Ovary (tissue), 10 donors: ENCODE measurements at places on chromosomes 6 and 20.

DNA sequence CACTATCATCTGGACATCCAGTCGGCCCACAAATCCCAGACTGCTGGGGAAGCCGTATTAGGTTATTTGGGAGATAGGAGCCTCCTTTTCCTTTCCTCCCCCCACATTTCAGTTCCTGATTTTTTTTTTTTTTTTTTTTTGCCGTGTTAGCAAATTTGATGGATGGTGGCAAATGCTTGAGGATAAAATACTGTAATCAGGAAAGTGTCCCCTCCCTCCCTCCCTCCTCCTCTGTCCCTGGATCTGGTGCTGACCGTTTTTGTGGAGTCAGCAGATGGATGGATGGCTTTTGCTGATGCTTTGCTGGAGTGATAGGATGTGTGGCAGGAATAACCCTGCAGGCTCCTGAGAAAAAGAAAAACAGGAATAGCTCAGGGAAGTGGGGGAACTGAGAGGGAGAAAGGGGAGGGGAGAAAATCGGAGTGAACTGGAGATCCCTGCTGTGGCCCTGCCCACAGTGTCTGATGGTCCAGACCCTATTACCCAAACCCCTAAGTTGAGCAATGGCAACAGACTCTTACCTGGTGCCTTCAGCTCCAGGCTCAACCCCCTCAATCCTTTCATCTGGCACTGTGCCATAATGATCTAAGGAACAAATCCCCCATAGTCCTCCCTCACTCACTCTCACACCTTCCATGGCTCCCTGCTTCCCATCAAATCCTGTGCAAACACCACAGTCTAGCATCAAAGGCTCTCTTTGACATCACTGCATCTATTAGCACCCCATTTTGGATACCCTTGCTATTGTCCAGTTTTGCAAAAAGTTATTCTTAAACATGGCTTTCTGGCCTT lies 277.3 kb upstream of the CHD6 start:
- no peak for DNase-seq

DNA sequence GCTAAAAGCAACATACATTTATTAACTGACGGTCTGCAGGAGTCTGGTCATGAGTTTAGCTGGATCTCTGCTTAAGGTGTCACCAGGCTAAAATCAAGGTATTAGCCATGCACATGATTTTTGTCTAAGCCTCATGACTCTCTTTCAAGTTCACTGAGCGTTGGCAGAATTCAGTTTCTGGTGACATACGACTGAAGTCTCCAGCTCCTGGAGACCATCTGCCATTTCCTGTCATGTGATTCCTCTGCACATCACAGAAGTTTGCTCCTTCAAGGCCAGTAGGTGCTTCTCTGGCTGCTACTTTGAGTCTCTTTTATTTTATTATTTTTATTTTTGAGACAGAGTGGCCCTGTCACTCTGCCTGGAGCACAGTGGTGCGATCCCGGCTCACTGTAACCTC lies 148.4 kb upstream of the EYA4 start:
- DNase-seq: no peak

DNA sequence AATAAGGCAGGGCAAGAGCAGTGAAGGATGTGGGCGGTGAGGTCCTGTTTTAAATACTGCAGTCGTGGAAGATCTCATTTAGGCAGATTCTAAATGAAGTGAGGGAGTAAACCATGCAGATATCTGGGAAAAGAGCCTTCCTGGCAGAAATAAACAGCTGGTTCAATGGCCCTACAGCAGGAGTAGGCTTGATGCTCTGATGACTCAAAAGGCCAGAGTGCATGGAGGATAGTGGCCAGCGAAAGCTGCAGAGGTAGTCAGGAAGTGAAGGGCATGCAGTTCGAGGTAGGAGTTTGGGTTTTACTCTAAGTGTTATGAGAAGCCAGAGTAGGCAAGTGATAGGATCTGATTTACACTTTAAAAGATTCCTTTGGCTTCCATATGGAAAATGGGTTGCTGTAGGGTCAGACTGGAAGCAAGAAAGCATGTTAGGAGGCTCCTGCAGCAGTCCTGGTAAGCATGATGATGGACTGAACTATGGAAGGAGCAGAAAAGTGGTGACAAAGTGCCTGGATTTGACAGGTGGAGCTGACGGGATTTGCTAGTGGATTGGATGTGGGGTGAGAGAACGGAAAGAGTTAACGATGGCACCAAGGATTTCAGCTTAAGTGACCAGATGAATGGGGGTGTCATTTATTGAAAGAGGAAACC lies 150.0 kb downstream of the GJA10 start:
- DNase-seq: no peak

GRCh38 chr6:103122766-103123601 lies 1729.5 kb downstream of the GRIK2 start:
- no peak for DNase-seq

GRCh38 chr6:127457456-127458064 lies 1.6 kb downstream of the KIAA0408 start:
- DNase-seq: no peak

- no peak for DNase-seq
These were observed 171.2 kb upstream of the TSHZ2 start for GRCh38 chr20:52800734-52801627.

- DNase-seq: no peak
These were observed 31.2 kb upstream of the MANEA start for GRCh38 chr6:95546148-95546547.

GRCh38 chr6:12748815-12749521 lies 32.4 kb downstream of the PHACTR1 start:
- no peak for DNase-seq

DNA sequence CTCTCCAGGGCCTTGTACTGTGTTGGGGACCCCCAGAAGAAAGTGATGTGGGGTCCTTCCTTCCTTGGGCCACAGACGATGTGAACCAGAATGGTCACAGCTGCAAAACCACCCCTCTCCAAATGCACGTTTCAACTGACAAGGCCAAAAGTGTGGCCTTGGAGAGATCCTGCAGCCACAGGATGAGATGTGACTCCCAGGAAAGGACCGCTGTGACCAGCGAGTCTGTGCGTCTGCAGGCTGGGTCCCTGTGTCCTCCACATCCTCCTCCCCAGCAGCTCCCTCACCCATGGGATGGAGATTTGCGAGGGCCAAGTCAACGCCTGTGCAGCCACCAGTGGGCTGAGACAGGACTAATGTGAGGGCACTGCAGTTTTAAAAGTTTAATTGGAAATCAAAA lies 247.0 kb downstream of the ERMARD start:
- no peak for DNase-seq

DNA sequence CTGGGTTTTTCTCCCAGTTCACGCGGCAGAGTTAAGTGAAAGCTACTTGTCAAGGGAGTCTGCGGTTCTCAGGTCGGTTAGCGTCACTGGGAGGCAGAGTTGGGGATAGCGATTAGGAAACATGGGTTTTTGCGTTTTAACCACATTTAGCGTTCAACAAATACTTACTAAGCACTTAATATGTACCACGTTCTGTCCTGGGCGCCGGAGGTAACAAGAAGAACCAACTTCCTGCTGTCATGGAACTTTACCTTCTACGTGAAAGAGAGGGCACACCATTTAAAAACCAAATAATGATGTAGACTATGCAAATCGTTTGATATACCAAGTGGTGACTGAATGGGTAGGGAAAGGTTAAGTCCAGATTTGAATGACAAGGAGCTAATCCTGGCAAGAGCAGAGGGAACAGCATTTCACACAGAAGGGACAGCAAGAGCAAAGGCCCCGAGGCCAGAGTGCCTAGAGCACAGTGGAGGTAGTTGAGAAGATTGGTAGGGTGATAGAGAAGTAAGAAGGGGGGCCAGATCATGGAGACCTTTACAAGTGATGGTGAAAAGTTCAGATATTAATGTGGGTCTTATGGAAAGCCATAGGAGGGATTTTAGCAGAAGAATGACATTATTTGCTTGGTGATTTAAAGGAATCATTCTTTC lies 744 bp downstream of the RIOK1 start:
- DNase-seq: no peak
